ENCODE measurements at places on chromosomes 11 and 22. TPM values are rescaled to one million over a fixed set of nuclear protein-coding genes. Genes with fewer than 3 reads are reported as not detected.
A peak's percentile ranks its signal among the peaks of the same experiment; 100 is the strongest.

DNA sequence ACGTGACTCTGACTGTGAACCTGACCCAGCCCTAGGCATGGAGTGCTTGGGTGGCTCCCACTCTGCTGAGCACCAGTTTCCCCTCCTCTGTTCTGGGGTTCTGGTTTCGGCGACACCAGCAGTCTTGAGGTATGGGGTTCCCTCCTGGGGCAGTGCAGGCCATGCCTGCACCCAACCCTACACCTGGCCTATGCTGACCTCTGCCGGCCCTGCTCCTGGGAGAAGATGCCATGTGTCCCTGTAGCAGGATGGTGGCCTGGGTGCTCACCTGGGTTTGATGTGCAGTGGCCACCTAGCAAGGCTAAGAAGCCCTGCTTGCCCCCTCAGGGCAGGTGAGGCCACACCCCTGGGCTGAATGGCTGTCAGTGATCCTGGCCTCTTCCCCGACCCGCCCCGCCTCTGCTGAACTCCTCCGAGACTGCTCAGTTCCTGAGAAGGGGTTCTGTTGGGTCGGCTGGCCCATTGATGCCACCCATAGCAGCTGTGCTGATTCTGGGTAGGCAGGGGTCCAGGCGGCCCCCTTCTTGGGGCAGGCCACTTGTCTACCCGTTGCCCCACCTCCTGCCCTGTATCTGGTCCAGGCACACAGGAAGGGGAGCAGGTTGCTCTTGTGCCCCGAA, 2.4 kb downstream of the ZDHHC8 start:
- no peak for DNase-seq

DNA sequence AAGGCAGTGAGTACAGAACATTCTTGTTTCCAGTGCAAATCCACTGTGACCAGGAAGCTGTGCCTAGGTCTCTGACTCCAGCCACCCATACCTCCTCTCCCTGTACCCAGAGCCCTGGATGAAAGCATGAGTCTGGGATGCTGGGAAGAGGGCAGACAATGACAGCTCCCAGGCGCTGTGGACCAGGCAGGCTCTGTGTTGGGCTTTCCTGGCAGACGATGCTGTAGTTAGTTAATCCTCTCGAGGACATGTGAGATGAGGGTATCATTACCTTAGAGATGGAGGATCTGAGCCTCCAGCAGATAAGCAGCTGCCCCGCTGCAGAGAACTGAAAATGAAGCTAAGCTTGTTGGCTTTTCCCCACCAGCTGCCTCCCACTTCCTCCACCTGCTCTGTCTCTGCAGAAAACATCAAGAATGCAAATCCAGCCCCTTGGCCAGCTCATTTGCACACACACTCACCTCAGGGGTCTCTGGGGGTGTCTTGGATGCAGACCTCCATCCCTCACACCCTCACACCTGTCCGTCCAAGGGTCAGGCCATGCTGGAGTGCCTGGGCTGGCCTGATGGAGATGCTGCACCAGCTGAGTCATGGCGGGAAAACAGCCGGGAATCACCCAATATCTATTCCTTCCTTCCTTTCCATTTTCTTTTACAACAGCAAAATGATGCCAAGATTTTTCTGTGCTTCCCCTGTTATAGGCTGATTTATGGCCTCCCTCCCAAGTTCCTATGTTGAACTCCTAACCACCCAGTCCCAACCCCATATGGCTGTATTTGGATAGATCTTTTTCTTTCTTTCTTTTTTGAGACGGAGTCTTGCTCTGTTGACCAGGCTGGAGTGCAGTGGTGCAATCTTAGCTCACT, 94.9 kb upstream of the SEPTIN5 start:
- no peak for DNase-seq

The GRIA4 gene
- 0.06 TPM for polyA plus RNA-seq

The BRSK2 gene
- polyA plus RNA-seq: 0.26 TPM

- DNase-seq: no peak
These were observed 59.9 kb downstream of the GGTLC2 start for GRCh38 chr22:22704156-22704946.

GRCh38 chr11:128424271-128424711, 163.1 kb downstream of the ETS1 start:
- DNase-seq: peak; percentile 67

GRCh38 chr22:20262582-20263147, 5.5 kb downstream of the RTN4R start:
- DNase-seq: no peak

GRCh38 chr22:41355895-41356294, 25.8 kb upstream of the TEF start:
- no peak for DNase-seq

DNA sequence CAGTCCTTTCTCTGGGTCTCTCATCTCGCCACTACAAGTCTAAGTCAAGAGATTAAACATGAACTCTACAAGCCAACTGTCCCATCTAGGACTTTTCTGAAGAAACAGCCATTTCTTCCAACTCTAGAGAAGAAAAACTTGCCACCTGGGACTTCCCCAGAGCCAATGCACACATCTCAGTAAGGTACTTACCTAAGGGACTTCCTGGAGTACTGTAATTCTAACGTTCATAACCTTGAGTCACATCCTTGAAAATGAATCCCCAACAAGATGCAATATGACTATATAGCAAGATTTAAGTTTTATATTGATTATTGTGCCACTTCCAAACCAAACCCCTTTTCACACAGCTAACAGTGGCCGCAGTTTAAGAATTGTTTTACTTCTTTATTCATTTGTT, 11.9 kb upstream of the ISX start:
- no peak for DNase-seq

- no peak for DNase-seq
These were observed 218.0 kb upstream of the PITPNB start for GRCh38 chr22:28137036-28137435.

The KBTBD3 gene
- 3.2 TPM for polyA plus RNA-seq

The FERMT3 gene
- 2.5 TPM for polyA plus RNA-seq

DNA sequence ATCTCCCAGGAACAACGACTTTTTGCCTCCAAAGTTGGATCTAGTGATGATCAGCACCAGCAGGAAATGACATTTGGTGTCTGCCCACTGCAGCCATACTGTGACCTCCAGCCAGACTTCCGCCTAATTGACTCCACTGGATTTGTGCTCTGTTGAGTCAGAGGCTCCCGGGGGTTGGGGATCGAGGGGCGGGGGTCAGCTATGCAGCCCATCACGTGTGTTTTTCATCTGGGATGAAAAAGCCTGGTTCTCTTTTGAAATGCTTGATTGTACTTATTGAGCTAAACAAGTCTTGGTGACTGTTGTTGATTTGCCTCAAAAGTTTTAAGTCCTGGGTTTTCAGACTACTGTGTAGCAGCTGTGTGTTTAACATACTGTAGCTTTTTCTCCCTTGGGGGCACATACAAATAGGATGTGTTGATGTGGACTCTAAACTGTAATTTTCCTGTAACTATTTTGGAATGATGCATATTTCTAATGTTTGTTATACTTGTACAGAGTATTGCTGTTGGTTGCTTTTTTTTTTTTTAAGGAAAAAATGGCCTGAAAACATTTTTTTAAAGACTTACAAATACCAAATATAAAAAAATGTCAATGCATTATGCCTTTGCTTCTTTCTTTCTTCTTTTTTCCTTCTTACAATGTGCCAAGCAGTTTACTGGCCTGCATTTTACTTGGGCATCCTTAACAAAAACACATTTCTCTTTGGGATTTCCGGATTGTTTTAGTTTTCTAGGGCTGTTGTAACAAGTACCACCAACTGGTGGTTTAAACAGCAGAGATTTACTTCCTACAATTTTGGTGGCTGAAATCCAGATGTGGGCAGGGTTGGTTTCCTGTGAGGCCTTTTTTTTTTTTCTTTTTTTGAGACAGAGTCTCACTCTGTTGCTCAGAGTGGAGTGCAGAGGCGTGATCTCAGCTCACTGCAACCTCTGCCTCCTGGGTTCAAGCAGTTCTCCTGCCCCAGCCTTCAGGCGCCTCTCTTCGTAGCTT, 46.1 kb upstream of the OR4B1 start:
- no peak for DNase-seq

- DNase-seq: no peak
These were observed 22.2 kb upstream of the NAP1L4 start for GRCh38 chr11:3014057-3014938.

- DNase-seq: no peak
These were observed 124.3 kb downstream of the DBX1 start for GRCh38 chr11:20035701-20036601.

- DNase-seq: no peak
These were observed 317.9 kb downstream of the CTTN start for GRCh38 chr11:70716216-70716615.

DNA sequence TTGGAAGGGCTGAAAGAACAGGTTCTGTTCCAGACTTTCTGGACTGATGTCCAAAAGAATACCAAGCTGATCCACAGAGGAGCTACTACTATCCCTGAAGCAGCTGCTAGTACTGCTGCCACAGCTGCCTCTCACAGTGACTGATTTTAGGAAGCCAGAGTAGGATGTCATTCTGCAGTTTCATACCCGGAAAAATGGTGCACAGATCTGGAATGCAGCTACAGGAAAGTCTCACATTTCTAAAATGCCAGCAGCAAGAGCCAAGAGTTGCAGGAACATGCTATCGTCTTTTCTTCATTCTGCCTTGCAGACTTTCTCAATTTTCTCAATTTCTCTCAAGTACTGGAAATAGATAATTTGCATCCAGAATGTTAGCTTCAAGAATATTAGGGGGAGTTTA, 19.4 kb upstream of the CCDC179 start:
- no peak for DNase-seq

GRCh38 chr11:122933416-122933815, 48.2 kb downstream of the BSX start:
- no peak for DNase-seq

The LMO1 gene
- polyA plus RNA-seq: 0.74 TPM

- DNase-seq: no peak
These were observed 93.9 kb downstream of the RASSF10 start for GRCh38 chr11:13102865-13103539.

The GCAT gene
- 5.4 TPM for polyA plus RNA-seq

The SLC5A1 gene
- polyA plus RNA-seq: 1.1 TPM

DNA sequence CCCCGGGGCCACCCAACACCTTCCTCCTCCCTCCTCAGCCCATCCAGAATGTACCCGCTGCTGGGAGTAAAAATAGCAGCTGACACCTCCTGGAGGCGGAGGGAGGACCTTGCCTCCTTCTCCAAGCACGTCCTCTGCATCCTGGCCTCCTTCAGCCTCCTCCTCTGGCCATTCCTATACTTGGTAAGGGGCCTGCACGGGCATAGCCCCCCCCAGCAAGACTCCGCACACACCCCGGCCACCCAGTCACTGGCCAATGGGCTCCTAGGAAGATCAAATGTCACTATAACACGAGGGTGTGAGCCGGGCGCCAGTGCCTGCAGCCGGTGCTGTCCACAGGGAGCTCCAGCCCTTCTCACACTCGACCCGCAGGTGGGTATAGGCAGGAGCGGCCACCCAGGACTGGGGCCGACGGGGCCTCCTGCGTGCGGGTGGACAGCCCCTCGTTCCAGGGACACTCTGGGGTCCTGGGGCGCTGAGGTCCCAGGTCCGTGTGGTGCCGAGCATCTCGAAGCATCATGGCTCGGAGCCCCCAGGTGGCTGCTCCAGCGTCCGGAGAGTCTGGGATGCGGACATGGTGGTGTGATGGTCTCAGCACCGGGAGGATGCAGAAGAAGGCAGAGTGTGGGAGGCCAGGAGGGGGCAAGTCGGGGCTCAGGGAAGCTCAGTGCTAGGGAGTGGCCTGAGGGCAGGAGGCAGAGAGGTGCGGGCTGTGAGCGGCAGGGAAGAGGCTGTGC, at the start of gene TNNT3:
Gene TNNT3, plus strand, starts transcription at position 313 of the 737 bp plus-strand sequence. CDS start 3,172 bp downstream, outside the sequence.
- peak; percentile 63 for DNase-seq

DNA sequence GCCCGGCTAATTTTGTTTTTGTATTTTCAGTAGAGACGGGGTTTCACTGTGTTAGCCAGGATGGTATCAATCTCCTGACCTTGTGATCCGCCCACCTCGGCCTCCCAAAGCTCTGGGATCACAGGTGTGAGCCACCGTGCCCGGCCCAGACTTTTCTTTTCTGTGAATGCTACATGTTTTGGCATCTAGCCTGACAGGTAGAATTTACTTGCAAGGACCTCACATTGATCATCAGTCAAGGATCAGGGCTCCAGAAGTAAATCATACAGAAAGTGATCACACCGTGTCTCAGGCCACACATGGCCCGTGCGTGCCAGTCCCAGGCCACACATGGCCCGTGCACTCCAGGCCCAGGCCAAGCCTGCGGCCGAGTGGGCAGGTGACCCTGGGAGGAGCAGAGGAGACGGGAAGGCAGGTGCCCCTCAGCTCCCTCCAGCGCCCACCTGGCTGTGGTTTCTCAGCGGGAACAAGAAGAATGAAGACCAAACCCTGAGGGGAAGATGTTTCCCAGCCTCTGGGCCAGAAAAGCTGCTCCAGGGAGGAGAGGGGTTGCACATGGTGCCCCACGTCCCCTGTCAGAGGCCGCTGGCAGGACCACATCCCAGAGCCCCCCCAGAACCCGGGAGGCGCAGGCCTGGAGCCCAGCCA, 76.2 kb downstream of the BRD1 start:
- no peak for DNase-seq

- no peak for DNase-seq
These were observed 48.3 kb downstream of the LARGE1 start for GRCh38 chr22:33871935-33872334.

DNA sequence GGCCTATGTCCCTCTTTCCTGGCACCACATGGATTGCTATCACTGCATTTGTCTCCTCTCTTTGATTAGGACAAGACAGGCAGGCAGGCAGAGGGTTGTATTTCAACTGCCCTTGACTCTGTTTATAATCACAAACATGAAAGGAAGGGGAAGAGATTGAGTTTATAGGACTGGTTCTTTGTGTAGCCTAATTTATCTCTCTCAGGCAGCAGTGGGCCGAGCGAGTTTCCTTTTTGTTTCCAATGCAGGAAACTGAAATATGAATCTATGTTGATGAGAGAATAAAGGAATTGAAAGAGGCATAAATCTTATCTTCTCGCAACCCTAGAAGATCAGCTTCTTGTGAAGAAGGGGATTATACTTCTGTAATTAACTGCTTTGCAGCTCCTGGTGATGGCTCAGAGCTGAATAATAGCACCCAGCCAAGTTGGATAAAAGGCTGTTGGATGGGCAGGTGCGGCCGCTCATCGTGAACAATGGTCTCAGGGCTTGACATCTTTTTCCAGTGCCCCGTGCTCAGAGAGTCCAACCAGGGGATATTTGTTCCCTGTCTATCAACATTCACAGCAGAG, 80.6 kb upstream of the SYT13 start:
- no peak for DNase-seq

DNA sequence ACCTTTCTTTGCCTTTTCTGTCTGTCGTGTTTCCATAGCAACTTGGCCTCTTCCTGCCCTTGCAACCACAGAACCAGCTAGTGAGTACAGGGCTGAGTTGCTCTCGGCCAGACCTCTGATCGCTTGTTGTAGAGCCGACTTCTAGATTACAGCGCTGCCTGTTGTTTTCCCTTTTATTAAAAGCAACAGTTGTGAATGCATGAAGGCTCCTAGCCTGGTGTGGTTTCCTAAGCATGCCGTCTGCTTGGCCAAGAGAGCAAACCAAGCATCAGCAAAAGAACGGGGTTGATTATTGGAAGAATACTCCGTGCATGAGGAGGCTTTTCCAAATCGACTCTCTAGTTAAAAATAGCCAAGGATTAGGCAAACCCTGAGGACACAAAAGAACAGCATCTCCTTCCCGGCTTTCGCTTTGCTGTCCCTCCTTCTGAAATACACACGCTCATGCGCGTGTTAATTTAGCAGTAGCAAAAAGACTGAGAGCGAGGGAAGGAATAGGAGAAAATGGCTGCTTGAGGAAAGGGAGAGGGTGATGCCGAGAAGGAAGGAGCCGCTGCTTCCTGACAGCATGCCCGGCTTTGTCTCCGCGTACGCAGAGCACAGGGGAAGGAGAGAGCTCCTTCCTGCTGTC, 71.5 kb upstream of the TTC12 start:
- DNase-seq: no peak

- no peak for DNase-seq
These were observed 700 bp upstream of the STX3 start for GRCh38 chr11:59754494-59754858.
